ENCODE measurements at places on chromosomes 3 and 15.
A peak's percentile ranks its signal among the peaks of the same experiment; 100 is the strongest.

DNA sequence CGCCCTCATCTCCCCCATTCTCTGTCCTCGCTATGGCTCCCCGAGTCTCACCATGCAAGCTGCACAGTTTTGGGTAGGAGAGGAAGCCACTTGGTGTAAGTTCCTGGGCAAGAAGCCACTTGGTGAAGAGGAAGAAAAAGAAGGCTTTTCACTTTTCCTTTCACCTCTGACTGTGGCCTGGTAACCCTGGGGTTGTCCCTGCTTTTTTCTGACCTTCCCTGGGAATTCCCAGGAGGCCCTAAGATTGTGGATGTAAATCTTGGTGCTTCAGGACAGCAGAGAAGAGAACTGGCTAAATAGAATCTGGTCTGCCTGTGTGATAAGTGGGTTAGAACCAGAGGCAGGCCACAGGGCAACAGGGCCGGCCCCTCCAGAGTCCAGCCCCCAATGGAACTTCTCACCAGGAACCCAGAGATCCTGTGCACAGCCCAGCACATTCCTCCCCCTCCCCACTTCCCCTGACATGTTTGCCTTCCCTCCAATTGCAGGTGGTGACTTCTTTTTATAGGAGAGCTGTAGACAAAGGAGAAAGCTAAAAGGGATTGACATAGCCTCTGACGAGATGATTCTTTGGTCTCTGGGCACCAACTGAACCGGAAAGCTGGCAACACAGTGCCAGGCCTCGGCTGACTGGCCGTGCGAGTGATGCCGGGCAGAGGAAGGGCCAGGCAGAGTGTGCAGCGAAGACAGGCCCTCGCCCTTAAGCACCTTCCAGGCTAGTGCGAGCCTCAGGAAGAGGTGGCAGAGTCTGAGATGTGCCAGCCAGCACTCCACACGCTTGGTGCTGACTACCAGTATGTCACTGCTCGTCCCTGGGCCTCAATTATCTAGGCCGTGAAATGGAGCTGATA is 19.4 kb upstream of the SKOR1 start:
- DNase-seq, result no peak

- DNase-seq, result no peak
Measured at GRCh38 chr3:22372292-22373062, 621.5 kb upstream of the ZNF385D start.

- no peak for DNase-seq
Measured at GRCh38 chr3:28649266-28649665, 300.6 kb upstream of the AZI2 start.

GRCh38 chr3:12193485-12194165 is 34.9 kb upstream of the TIMP4 start:
- DNase-seq, result no peak

- no peak for DNase-seq
Measured at GRCh38 chr3:17935222-17935621, 192.8 kb upstream of the TBC1D5 start.

DNA sequence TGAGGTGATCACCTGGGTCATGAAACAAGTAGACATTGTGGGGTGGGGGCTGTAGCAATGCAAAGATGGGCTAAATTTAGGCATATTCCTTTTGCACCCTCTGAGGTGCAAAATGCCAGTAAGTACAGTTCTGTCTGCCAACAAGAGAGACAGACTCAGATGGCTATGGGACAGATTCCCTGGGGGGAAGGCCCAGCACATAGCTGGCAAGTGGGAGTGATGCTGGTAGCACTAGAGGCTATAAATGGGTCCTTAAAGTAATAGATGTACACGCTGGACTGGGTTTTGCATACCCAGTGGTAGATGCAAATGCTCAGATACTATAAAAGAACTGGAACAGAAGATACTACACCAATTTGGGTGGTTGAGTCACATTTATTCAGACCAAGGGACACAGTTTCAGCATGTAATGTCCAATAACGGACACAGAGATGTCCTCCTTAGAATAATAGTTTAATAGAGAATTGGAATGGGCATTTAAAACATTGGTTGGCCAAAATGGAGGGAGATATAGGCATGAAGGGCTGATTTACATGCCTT is 67.4 kb upstream of the RNU6-1 start:
- no peak for DNase-seq

DNA sequence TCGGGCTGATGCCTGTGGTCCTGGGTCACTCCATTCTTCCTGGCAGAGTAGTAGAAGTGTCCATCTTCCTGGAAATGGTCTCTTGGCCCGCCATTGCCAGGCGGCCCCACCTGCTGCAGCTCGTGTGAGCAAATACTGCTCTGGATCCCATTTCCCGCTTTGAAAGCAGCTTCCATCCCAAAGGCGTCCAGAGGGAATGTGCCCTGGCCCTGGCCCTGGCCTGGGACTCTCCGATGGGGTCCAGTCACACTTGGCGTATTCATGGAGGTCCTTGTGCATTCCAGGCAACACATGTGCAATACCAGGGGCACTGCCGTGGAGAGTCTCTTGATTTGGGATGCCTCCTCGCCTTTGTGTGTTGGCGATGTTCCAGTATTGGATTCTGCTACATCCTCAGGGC is 111.1 kb downstream of the SNRPN start:
- DNase-seq, result no peak

DNA sequence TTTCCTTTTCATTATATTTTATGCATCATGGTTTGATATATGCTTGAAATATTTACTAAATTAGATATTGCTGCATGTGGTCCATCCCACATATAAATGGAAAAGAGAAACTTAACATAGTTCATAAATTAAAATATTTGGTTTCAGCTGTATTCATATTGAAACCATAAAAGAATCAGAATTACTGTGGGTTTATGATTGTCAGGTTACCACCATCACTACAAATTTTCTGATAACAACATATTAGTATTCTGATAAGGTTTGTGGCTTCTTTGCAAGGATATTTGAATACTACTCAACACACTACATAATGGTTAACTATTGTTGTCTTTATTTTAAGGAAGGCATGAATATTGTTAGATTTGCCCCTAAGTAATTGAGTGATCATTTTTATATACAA is 235.5 kb downstream of the UBE2E2 start:
- DNase-seq, result no peak

DNA sequence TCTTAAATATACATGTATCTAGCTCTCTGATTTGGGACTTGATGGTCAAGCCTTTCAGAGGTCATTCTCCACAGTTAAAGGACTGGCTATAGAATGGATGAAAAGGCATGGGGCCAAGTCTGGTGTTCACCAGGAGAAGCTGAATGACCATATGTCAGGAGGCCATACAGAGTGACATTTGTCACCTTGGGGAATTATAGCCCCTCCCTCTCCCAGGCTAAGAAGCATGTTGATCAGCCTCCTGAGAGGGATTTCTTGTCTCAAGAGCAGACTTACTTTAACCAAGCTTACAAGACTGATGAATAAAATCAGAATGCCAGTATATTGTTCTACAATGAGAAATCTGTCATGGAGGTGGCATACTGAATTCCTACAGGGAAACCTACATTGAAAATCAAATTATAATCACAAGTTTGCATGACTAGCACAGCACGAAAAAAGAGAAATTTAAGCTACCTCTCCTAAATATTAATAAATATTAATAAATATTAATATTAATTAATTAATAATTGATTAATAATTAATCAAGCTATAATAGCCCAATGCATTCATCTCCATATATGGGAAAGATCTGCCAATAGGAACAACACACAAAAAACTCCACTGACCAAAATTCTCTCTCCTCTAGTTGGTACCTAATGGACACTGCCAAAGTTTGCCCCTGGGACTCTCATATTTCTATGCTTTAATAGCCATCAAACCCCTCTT is 47.3 kb downstream of the ATP8B4 start:
- DNase-seq, result no peak

- DNase-seq, result no peak
Measured at GRCh38 chr3:42535981-42536784, 33.7 kb downstream of the VIPR1 start.

DNA sequence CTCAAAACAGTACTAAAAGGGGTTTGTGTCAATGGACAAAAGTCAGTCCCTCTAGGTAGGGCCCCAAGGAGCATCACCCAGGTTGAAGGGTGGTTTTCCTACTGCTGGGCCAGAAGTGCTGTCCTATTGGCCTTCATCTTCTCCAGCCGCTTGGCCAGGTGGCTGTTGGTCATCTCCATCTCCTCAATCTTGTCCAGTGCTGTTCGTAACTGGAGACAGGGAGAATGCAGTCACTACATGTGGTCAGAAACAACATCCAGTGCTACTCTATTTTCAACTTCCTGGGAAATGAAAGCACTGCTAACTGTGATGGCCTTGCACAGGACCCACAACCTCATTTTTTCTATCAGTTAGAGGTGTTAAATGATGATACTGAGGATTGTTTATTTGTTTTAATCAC is 60.4 kb downstream of the MLH1 start:
- DNase-seq, result no peak

DNA sequence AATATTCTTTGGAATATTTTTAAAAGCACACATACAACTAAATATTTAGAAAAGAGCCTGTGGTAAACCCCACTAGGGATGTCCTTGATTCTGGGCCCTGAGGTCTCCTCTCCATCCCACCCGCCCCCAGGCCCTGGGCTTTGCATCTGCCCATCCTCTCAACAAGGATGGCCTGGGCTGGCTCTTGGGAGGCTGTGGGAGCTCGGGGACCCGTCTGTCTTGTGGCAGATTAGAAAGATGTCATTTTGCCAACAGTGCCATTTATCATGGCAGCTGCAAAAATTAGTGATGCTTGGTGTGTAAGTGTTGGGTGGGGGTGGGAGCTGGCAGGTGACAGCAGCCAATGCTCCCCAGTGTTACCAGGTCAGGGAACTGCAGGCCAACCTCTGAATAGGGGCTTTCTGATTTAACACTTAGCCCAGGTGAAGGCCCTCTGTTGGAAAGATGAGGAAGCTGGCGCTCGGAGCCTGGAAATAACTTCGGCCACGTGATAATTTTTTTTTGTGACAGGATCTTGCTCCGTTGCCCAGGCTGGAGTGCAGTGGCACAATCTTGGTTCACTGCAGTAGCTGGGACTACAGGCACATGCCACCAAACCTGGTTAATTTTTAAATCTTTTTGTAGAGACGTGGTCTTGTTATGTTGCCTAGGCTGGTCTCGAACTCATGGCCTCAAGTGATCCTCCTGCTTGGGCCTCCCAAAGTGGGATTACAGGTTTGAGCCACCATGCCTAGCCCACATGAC is 16.9 kb upstream of the CSPG4 start:
- no peak for DNase-seq

- peak; percentile 55 for DNase-seq
Measured at GRCh38 chr3:172153335-172153861, 114.0 kb downstream of the FNDC3B start.

DNA sequence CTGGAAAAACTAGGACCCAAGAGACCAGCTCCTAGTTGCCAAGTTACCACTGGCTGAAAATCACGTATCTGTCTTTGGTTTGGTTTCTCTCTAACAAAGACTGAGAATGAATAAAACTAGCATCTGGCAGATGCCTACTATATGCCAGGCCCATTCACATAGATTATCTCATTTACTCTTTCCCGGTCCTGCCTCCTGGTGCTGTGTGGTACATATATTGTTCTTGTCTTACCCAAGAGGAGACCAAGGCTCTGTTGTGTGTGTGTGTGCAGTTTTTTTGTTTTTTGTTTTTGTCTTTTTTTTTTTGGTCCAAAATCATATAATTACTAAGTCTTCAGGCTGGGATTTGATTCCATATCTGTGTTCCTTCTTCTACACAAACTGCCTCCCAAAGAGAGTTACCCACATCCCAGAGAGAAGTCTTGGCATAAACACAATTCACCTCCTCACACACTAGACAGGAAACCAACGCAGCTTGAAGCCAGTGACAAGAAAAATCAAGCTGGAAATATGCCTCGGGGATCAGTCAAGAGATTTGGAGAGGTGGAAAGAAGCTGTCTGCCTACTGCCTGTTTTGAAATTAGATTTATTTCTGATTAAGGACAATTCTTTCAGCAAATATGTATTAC is 891 bp downstream of the AHSG start:
- no peak for DNase-seq

Measured in globus pallidus (tissue), 1 donor.